Common myeloid progenitor, CD34-positive (primary cell): ENCODE measurements at places on chromosomes 16 and 17.

GRCh38 chr17:77790143-77790829 lies 168.2 kb upstream of the TNRC6C start:
- DNase-seq = no peak

- no peak for DNase-seq
These were observed 325.8 kb downstream of the CBLN1 start for GRCh38 chr16:48955837-48956236.

DNA sequence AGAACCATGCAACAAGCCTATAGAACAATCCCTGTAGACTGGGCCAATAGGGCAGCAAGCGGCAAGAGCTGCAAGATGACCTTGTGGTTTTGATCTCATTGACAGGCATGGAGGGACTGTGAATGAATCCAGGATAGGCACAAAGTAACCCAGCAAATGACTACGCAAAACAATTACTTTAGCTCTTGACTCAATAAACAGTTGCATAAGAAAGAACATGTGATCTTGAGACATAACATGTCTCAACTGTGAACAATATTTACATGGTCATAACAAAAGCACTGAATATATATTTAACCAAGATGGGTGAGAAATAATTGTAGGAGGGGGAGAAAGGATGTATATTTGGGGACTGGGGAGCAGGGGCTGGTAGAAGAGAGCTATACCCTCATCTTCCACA lies 313.7 kb upstream of the CDH5 start:
- no peak for DNase-seq

DNA sequence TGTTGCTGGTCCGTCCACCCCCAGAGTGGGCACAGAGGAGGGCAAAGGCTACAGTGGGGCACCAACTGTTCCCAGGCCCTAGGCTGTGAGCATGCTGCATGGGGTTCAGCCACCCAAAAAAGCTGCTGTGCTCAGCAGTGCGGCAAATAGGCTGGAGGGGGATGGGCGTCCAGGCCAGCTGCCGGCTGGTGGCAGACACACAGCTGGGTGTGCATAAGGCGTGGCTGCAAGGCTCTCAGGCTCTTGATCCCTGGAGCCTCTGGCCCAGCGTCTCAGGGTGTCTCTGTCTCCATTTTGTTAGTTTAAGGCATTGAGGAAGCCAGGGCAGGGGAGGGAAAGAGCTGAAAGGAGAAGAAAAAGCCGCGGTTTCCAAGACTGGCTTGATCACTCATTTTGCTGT lies 8.8 kb downstream of the RPL19 start:
- DNase-seq = peak; percentile 49

DNA sequence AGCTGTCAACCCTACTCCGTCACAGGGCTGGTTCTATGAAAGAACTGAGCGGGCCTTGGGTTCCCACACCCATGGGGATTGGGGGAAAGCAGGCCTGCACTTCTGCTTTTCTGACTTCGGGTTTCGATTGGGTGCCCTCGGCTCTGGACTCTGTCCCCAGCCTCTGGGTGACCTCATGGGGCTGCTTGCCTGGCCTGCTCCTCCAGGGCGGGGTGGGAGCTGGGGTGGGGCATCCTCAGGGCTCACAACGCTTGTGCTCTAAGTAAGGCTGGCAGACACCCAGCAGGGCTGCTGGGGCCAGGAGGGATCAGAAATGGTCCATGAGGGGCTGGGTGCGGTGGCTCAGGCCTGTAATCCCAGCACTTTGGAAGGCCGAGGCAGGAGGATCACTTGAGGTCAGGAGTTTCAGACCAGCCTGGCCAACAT lies 19.2 kb downstream of the ARHGAP27 start:
- no peak for DNase-seq

GRCh38 chr16:74107795-74108610 lies 188.6 kb upstream of the PSMD7 start:
- peak; percentile 56 for DNase-seq

- no peak for DNase-seq
These were observed 13.5 kb upstream of the ADORA2B start for GRCh38 chr17:15931394-15931793.
